ENCODE measurements at places on chromosomes 4 and X.

GRCh38 chr4:26573389-26573794 is 10.5 kb upstream of the TBC1D19 start:
- no peak for DNase-seq

DNA sequence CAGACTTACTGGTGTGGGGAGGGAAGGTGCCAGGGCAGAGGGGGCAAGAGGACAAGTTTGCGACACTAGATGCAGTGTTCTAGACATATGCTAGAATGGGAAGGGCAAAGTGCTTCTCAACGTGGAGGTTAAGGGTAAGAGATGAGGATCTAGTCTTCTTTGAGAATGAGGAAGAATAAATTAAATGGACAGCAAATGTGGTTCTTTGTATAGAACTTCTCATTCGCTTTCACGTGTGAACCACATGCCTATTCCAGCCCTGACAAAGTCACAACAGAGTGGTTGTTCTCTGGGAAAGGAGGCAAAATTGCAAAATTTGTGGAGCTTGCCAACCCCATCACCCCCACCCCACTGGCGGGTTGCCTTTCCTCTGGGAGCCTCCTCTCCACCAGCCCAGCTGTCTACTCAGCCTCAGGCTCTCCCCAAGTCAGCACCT is 1.5 kb upstream of the ANXA5 start:
- no peak for DNase-seq

GRCh38 chrX:153640736-153641575 is 6.0 kb upstream of the DUSP9 start:
- no peak for DNase-seq

- no peak for DNase-seq
These were observed 55.0 kb upstream of the CXXC4 start for GRCh38 chr4:104549736-104550135.

- no peak for DNase-seq
These were observed 33.5 kb upstream of the SLITRK4 start for GRCh38 chrX:143669395-143669794.

DNA sequence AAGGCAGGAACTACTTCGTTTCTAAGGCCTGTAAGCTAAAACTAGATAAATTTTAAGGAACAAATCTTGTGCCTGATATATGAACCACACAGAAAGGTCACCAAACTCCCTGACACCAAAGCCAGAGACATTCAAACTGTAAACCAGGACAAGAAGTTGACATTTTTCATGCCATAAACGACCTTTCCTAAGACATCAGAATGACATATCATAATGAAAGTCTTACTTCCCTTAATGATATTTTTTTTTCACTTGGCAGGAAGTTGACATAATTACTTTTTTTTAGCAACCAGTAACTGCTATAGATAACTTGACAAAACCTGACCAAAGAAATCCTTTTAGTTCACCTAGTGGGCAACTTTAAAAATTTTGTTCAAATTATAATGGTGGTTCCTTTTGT is 231.5 kb upstream of the AGTR2 start:
- DNase-seq, result no peak

DNA sequence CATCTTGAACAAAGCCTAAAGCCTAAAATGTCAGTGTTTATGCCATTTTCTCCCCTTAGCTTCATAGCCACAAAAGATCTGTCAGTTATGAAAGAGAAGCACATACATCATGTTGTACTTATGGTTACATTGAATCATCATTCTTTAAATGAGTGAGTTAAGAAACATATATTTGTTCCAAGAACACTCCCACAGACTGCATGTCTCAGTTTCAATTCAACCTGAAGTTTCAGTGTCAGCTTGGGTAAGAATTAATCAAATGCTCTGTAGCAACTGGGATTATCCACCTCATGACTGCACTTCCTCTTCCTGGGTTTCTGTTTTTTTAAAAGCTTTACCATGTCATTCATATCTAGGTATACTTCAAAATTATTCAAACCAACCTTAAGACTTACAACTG is 3.9 kb upstream of the TMPRSS11B start:
- no peak for DNase-seq

DNA sequence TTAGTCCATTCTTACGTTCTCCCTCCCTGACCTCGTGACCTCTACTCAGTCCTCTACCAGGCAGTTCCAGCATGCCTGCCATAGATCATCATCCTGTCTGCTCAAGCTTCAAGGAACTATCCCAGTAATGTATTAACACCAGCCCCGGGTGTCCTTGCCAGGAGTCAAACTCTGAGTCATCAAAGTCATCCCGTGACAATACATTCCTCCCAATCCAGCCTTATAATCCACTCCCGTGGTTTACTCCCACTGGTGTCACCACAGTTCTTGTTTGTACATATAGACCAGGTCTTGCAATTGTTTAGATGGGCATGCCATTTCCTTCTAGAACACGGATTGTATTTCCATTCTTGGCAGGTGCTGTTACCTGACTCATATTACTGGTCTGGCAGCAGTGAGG is 68.7 kb upstream of the TAB3 start:
- DNase-seq, result no peak

GRCh38 chr4:146343199-146343598 is 128.9 kb downstream of the REELD1 start:
- no peak for DNase-seq

DNA sequence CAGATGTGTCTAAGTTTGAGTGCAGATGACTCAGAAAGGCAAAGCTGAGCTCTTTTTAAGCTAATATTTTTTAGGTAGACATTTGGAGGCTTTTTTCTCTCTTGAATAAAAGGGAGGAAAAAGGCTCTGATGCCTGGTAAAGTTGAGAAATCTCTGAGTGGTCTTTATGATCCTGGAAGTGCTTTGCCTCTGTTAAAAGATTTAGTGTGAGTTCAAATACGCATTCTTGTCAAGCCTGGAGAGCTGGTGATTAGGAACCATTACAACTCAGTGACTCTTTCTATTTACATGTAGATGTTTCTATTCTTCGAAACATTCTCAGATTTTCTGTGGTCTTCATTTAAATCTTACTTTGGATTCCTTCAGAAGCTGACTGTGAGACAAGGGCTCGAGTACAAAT is 143.4 kb upstream of the MED14 start:
- no peak for DNase-seq

DNA sequence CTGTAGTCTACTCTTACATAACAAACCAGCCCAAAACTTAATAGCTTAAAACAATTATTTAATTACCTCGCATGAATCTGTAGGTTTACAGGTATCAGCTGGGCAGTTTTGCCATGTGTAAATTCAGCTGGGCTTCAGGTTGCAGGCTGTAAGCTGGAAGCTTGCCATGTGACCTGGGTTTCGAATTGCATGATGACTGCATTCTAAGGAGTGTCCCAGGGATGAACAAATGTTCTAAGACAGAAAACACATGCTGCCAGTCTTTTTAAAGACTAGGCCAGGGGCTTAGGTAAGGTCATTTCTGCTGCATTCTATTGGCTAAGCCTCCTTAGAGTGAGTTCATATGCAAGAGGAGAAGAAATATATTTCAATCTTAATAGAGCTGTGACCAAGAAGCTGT is 44.8 kb downstream of the GRIA2 start:
- DNase-seq, result no peak

DNA sequence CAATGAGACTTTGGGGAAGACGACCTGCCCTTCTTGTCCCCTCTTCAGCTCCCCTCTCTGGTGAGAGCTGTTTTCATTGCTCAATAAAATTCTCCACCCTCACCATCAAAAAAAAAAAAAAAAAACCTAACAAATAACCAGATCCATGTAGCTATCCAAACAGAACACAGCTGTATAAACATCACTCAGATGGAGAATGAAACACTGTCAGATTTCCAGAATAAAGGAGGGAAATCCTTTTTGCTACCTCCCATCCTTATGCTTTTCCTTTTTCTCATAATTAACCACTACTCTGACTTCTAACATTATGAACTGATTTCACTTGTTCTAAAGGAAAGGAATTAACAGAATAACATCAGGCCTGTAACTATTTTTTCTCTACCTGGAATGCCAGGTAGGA is 155.6 kb downstream of the PPP4R3C start:
- DNase-seq, result no peak

DNA sequence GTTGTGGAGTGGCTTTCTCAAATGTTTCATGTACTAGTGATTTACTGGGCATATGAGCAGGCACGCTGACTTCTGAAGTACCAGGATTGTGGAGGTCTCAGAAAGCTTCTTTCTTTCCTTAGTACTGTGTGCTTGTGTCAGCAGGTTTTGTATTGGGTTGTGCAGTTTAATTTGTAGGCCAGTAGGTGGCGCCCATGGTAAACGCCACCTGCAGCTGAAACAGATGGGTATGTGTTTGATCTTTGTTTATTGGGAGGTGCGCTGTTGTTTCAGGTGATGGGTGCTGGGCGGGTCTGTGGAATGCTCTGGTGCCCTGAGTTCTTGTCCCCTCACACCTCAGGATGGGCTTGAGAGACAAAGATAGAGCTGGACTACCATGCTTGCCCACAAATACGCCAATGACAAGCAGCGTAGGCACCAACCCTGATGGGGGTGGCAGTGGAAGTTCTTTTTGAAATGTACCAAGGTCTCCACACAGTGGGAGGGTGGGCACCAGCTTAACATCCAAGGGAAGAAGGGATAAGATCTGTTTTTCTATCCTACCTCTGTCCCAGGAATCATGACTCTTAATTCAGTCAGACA is 141.5 kb downstream of the RPS6KA6 start:
- DNase-seq, result no peak

DNA sequence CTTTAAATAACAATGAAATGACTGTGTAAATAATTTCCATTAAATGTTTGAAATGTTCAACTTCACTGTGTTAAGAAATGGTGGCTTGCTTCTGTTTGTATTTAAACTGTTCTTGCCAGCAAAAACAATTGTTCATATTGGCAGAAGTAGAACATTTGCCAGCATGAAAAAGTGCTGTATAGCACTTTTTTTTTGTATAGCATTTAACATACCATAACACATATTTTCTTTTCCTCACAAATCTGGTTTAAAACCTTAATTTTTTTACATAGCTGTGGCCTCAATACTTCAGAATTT is 94.1 kb downstream of the COX18 start:
- no peak for DNase-seq

GRCh38 chr4:123265443-123265842 is 131.2 kb upstream of the SPRY1 start:
- DNase-seq, result no peak

- no peak for DNase-seq
These were observed 42.2 kb downstream of the TLL1 start for GRCh38 chr4:165915215-165915614.

- DNase-seq, result no peak
These were observed 3.0 kb downstream of the ABCE1 start for GRCh38 chr4:145101091-145101490.

DNA sequence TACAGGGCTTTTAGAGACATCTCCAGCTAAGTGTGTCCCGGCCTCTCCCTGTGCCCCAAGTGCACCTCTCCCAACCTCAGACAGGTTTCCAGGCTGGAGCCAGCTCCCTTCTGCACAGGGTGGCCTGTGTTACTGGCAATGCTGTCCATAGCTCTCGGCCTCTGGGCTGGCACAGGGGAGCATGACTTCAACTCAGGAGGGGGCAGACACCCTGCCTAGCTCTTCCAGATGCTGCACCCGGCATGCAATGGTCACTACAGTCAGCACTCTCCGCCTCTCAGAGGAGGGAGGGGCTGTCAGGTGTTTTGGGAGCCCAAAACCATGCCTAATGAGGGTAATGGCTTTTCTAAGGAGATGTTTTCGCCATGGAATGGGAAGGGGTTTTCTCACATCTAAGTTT is 2.4 kb upstream of the IRAK1 start:
- no peak for DNase-seq

- no peak for DNase-seq
These were observed 419.9 kb upstream of the NWD2 start for GRCh38 chr4:36824682-36825081.

- DNase-seq, result no peak
These were observed 123.9 kb upstream of the RXFP1 start for GRCh38 chr4:158397781-158398180.

DNA sequence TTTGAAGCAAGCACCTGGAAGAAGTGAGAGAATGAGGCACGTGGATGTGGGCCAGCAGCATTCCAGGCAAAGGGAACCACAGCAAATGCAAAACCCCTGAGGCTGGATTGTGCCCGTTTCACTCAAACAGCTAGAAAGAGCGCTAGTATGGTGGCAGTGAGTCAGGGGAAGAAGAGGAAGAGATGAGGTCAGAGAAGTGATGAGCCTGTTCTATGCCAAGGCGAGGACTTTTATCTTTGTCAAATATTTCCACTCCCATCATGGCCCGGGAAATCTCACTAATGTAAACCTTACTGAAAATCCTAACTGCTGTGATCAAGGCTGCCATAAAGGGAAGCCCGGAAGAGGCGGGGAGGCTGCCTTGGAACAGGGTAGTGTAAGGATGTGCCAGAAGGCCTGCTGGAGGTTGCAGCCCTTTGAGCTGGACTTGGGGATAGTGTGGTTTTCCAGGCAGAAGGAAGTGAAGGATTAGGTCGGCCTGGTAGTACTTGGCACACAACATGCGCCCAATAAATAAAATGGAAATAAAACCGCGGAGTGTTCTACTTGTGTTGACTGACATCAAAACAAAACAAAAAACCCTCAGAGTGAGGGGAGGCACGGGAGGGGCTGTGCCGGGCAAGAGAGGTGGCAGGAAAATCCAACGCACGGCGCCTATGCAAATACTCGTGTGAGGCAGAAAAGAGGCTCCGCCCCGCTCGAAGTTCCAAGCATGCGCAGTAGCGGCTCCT is 1.2 kb upstream of the CDK16 start:
- no peak for DNase-seq

DNA sequence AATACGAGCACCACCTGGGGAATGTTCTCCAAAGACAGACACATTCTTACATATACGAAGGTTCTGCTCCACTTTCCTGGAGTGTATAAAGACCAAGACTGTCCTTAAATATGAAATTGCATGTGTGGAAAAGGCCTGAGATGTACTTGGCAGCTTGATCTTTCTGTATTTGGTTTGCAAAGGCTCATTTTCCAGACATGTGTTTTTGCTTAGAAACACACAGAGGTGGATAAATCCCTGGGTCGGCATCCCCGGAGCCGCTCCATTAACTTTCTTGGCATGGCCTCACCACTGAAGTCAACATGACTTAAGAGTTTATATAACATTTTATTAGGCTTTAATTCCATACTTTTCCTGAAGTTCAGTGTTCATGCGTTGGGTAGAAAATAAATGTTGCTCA is 239.4 kb downstream of the LDB2 start:
- DNase-seq, result no peak

- DNase-seq, result no peak
These were observed 37.0 kb upstream of the CD99L2 start for GRCh38 chrX:150935467-150935866.

DNA sequence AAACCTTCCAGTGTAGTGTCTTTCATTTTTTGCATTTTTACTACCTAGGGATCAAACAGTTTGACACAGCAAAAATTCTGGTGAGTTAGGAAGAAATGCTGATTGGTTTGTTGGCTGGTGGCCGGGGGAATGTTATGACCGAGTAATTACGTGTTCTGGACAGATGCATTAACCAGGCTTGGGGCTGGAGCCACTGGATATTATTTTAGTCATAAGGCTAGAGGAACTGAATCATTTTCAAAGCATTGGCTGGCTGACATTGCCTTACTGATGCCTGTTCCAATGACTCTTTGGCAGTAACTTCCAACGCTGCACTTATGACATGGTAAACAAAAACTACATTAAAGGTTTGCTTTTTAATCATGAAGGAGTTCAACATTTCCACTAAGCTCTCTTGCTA is 84.6 kb downstream of the FBXO8 start:
- DNase-seq, result no peak

GRCh38 chr4:145681518-145681917 is 1.6 kb downstream of the C4orf51 start:
- DNase-seq, result no peak

Measured in GM18507 (cell line).